Mononuclear cell (primary cell): ENCODE measurements at places on chromosomes 13 and 19. TPM values are rescaled to one million over a fixed set of nuclear protein-coding genes. Genes with fewer than 3 reads are reported as not detected.

NCAN gene
- not detected for total RNA-seq

TYROBP gene
- total RNA-seq: 286 TPM

PTH2 gene
- total RNA-seq: not detected

ZNF154 gene
- 5.5 TPM for total RNA-seq

KLK12 gene
- total RNA-seq: not detected

ZNF98 gene
- total RNA-seq: 0.21 TPM

NUFIP1 gene
- 2.9 TPM for total RNA-seq

BTBD2 gene
- total RNA-seq: 23.2 TPM

CEACAM1 gene
- total RNA-seq: 1.9 TPM

PDX1 gene
- not detected for total RNA-seq

LMTK3 gene
- total RNA-seq: 1.5 TPM

ZNF559 gene
- 10.3 TPM for total RNA-seq

ANGPTL8 gene
- total RNA-seq: not detected

TNFSF9 gene
- 10.5 TPM for total RNA-seq

ZFP36 gene
- 676 TPM for total RNA-seq

CYP2S1 gene
- total RNA-seq: 2.1 TPM

MCF2L gene
- total RNA-seq: 5.8 TPM

SPACA4 gene
- total RNA-seq: not detected

FGF22 gene
- total RNA-seq: 0.10 TPM

FUT1 gene
- not detected for total RNA-seq

ATP5F1D gene
- 10.4 TPM for total RNA-seq

B3GNT3 gene
- 0.10 TPM for total RNA-seq

LRRC63 gene
- 0.21 TPM for total RNA-seq

KRTDAP gene
- not detected for total RNA-seq

TMPRSS9 gene
- 0.10 TPM for total RNA-seq

IGFL3 gene
- total RNA-seq: not detected

ACP7 gene
- not detected for total RNA-seq

CEACAM16 gene
- not detected for total RNA-seq

CGB5 gene
- total RNA-seq: not detected

SHISA7 gene
- not detected for total RNA-seq

MEIS3 gene
- total RNA-seq: not detected

TEX26 gene
- not detected for total RNA-seq

DAND5 gene
- total RNA-seq: not detected

ZNF578 gene
- total RNA-seq: 1.3 TPM

ZNF628 gene
- 3.5 TPM for total RNA-seq

ZNF665 gene
- total RNA-seq: 1.7 TPM

PRODH2 gene
- total RNA-seq: not detected

LCP1 gene
- 899 TPM for total RNA-seq

ZNF44 gene
- 24.7 TPM for total RNA-seq

TNFAIP8L1 gene
- 5.5 TPM for total RNA-seq

ZNF177 gene
- total RNA-seq: 0.10 TPM

SLC6A16 gene
- total RNA-seq: 0.73 TPM

SLITRK1 gene
- not detected for total RNA-seq

CGB1 gene
- not detected for total RNA-seq

ZNF626 gene
- 9.7 TPM for total RNA-seq

BEST2 gene
- not detected for total RNA-seq

ZNF878 gene
- total RNA-seq: not detected

ERICH4 gene
- total RNA-seq: not detected

CLEC4M gene
- total RNA-seq: not detected
